ENCODE measurements at places on chromosomes 5 and 9.

GRCh38 chr5:133679534-133679933 lies 67.2 kb upstream of the FSTL4 start:
- DNase-seq = no peak

- no peak for DNase-seq
Measured at GRCh38 chr9:17063535-17064135, 71.2 kb upstream of the CNTLN start.

- no peak for DNase-seq
Measured at GRCh38 chr5:95730011-95730700, 980 bp upstream of the RHOBTB3 start.

GRCh38 chr9:109115931-109116526 lies 3.7 kb downstream of the TMEM245 start:
- no peak for DNase-seq

DNA sequence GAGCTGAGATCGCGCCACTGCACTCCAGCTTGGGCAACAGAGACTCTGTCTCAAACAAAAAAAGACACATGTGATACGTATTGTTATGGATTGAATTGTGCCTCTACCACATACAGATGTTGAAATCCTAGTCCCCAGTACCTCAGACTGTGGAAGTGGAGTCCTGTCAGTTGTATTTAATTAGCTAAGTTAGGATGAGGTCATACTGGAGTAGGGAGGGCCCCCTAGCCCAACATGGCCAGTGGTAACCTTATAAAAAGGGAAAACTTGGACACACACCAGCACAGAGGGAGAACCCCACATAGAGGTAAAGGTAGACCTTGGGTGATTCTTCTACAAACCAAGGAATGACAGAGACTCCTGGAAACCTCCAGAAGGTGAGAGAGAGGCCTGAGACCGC lies 119.8 kb downstream of the GADD45G start:
- no peak for DNase-seq

DNA sequence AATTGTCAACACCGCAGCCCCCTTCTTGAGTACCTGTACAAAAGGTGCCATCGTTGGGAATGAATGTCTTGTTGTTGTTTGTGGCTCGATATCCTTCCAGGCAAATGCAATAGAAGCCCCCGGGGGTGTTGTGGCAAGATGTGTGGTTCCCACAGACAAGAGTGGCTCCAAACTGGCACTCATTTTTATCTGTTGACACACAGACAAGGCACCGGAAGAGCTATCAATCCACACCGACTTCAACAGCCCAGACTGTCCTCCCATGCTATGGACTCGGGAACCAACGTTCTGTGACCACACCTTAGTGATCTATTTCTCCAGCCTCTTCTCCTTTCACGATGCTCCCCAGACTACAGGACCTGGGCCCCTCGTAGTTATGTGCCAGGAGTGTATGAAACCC lies 25.9 kb downstream of the SUSD1 start:
- DNase-seq = no peak

GRCh38 chr9:133401588-133401987 lies 16.2 kb downstream of the REXO4 start:
- DNase-seq = no peak

GRCh38 chr9:68781928-68782327 lies 76.9 kb downstream of the PIP5K1B start:
- DNase-seq = no peak

DNA sequence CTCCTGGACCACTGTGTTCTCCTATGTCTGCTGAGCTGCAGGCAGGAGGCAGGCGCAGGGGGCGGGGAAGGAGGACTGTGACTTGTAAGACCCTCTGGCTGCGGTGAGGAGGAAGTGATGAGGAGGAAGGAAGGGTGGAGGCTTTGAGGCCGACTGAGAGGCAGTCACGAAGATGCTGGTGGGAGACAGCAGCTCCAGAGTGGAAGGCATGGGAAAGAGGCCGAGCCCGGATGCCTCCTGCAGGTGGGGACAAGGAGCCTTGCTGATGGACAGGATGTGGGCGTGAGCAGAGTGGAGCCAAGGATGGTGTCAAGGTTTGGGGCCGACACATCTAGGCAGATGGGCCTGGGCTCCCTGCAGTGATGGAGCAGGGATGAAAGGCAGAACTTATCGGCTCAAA lies 74.3 kb upstream of the ICE1 start:
- DNase-seq = no peak

DNA sequence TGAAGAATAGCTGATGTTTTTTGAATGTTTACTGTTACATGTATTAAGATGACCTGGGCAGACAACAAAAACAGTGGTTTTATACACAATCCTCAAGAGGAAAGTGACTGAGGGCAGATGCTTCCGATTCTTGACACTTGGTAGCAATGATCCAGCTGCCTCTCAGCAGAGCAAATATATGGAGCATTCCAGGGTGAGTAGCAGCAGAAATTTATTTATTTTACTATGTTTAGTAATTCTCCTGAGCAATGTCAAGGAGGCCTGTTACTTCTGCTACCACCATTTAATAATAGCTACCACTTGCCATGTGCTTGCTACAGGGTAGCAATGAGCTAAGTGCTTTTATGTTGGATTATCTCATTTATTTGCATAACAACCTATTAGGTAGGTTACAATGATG lies 69.1 kb upstream of the NR3C1 start:
- no peak for DNase-seq

- no peak for DNase-seq
Measured at GRCh38 chr9:131051592-131052517, 42.9 kb downstream of the LAMC3 start.

DNA sequence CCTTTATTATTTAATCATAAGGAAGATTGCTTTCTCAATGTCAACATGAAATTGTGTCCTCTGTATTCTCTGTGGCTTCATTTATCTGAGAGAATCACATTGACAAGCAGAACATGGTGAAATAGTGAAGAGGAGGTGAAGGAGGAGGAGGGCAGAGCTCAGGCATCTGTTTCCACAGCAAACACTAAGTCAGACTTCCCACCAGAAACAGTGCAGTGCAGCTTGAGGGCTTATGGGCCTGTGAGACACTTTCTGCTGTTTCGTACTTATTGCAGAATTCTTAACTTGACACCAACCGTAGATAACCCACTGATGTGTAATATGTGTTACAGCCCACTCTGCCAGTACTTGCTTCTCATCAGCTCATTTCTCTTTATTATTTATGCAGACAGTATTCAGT lies 386.3 kb downstream of the DIRAS2 start:
- no peak for DNase-seq

GRCh38 chr5:113240951-113241726 lies 193.7 kb downstream of the TSSK1B start:
- DNase-seq = no peak

DNA sequence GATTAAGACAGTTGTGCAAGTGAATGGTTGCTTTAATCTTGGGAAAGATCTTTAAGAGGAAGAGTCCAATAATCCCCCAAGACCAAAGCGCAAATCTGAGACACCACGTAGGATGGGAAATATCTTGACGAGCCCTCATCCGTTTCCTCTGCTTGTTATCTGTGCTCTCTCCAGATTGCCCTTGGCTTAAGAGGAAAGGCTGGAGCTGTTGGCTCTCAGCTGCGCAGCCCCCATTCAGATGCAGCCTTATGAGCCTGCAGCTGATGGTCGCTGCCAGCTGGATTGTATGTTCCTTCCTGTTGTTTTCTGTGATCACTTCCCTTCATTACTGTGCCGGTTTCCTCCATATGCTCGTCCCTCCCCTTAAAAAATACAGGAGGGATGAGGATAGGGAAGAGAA lies 47.7 kb downstream of the PWWP2A start:
- DNase-seq = no peak

DNA sequence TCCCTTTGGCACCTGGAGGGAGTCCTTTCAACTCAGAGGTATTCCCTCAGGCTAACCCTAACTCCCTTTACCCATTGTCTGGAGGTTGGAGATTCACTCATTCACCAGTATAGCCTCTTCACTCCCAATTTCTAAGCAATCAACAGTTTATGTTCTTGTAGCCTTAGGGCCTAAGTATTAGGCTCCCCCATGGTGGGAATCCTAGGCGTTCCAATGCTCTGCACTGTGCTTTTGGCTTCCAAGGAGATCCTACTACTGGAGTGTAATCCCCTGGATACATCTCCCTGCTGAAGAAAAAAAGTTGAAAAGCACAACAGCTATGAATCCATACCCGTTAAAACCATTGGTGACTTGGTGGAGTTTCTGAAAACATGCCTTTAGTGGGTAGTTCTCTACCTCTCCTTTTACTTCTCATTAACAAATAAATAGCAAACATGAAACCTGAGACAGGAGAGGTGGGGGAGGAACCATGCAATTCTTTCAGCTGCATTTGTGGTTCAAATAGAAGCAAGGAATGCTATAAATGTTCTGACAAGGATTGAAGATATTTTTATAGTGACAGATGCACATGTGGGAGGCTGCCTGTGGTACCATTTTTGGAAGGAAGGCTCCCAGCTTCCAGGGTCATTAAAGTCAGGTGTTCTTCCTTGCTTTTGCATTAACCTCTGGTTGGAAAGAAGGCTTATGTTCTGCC lies 397.1 kb downstream of the DMAC1 start:
- no peak for DNase-seq

DNA sequence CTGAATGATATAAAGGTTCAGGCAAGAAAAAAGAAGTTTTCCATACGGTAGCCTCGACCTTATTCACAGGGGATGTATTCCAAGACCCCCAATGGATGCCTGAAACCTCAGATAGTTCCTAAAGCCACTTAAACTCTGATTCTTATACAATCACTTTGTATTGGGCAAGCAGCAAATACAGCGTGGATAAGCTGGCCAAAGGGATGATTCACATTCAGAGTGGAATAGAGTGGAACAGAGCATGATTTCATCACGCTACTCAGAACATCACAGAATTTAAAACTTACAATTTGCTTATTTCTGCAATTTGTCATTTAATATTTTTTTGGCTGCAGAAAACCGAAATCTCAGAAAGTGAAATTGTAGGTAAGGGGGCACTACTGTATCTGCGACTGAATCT lies 40.5 kb upstream of the CDH18 start:
- DNase-seq = no peak

DNA sequence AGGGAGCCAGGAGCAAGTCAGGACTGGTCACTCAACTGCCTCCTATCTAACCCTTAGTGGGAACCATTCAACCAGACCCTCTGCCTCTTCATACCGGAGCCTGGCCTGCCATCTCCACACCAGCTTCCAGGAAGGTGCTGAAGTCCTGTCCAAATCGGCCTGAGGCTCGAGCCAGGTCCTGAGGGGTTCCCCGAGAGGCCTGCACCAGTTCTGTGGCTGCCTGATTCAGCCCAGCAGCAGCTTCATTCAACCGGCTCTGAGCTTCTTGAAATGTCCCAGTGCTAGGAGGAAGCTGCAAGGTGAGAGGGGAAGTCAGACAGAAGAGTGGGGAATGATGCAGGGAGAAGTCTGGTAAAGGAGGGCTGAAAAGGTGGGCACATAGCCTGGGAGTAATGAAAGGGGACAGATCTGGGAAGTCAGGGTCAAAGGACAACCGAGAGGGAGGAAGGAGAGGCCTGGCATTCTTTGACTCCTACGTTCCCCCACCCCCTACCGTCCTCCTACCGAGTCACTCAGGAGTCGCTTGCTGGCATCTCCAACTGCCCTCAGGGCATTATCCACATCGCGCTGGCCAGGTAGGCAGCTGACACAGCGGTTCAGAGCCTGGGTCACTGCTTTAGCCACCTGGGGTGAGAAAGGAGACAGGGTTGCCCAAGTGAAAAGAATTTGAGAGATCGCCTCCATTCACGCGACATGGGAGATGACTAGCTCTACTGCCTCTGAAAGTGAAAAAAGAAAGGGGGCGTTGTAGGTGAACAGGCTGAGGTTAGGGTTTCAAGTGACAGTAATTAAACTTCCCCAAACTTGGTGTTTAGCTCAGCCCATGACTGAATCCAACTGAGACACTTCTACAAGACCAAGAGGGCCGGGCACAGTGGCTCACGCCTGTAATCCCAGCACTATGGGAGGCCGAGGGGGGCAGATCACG lies 20.2 kb downstream of the TLN1 start:
- no peak for DNase-seq

GRCh38 chr5:40308867-40309266 lies 370.8 kb upstream of the PTGER4 start:
- no peak for DNase-seq

DNA sequence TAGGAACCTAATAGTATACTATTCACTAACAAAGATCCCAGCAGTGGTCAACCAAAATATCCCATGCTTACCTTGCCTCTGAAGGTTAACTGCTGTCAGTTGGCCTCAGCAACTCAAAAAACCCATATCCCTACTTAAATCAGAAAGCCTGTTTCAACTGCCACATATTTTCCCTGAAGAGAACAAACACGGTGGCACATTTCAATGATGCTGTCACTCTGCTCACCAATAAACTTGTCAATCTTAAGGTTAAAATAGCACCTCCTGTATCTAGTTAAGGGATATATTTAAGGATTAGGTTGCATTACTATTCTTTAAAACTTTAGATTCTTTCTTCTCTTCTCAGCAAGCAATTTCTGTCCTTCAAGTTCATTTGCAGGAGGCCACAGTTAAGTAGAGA lies 986.9 kb downstream of the CDH18 start:
- DNase-seq = no peak

GRCh38 chr5:56751572-56752313 lies 63.6 kb upstream of the MAP3K1 start:
- no peak for DNase-seq

DNA sequence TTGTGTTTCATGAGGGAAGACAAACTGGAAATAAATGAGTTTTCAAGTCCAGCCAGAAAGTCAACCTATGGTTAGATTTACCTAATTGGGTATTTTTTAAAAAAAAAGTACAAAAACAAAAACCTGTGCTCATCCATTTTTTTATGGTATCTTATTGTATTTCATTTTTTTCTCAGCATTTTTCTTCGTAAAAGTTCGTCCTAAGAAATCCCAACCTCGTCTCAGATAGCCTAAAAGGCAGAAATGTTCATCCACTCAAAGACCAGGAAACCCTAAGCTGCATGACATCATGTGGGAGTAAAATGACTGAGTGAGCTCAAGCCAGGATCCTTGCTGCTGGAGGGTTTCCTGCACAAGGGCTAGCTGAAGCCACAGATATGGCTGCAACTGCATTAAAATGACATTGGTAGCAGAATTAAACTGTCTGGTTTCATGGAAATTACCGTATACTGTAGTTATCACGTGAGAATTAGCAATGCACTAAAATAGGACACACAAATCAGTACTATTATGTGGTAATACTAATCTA lies 70.4 kb downstream of the NFIB start:
- no peak for DNase-seq

- DNase-seq = no peak
Measured at GRCh38 chr9:4831944-4832343, 39.2 kb downstream of the RCL1 start.

DNA sequence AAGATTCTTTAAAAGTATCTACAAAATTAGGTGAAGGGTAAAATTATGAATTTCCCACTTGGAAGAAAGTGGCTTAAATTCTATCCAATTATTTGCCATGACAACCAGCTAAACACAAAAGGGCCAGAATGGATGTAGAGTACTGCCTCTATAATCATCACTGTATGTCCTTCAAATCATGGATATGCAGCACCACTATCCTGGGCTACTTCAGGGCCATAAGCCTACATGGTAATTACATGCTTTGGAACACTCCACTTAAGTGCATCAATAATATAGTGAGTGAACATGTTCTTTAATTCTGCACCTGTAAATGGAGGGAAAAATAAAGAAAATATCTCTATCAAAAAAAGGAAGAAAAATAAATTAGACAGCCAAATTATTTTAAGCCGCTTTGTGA lies 575.2 kb downstream of the ISL1 start:
- no peak for DNase-seq

GRCh38 chr9:98067184-98067583 lies 10.7 kb downstream of the NANS start:
- no peak for DNase-seq
